ENCODE measurements at places on chromosomes 5 and 9.

GRCh38 chr9:69085569-69086283 lies 50.2 kb downstream of the FXN start:
- DNase-seq: no peak

DNA sequence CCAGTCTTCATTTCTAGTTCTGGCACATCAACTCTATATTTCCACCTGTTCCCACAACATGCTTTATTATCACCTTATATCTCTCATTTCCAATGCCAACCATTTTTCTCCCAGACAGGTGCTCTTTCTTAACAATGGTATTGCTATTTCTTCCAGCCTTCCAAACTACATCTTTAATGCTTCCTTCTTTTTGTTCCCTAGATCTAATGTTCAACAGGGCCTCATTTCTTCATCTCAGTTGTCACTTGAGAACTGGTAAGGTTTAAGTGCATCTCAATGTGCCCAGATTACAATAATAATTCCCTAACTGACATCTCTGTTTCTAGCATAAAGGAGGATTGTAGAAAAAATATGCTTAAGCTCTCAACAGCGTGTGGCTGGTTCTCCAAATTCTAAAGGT lies 272.6 kb downstream of the COX7C start:
- no peak for DNase-seq

- DNase-seq: no peak
Observed at GRCh38 chr5:151249281-151249680, 3.7 kb upstream of the GM2A start.

GRCh38 chr5:124929000-124929399 lies 182.6 kb upstream of the ZNF608 start:
- DNase-seq: no peak

GRCh38 chr9:129665389-129665775 lies at the start of gene PRRX2:
Gene PRRX2 (plus strand): TSS chr9:129665647. CDS start chr9:129665868, 221 bp downstream.
- peak; percentile 7 for DNase-seq

- no peak for DNase-seq
Observed at GRCh38 chr9:91199739-91200497, 161.8 kb downstream of the AUH start.

GRCh38 chr5:67677422-67677970 lies 480.9 kb upstream of the CD180 start:
- DNase-seq: no peak

DNA sequence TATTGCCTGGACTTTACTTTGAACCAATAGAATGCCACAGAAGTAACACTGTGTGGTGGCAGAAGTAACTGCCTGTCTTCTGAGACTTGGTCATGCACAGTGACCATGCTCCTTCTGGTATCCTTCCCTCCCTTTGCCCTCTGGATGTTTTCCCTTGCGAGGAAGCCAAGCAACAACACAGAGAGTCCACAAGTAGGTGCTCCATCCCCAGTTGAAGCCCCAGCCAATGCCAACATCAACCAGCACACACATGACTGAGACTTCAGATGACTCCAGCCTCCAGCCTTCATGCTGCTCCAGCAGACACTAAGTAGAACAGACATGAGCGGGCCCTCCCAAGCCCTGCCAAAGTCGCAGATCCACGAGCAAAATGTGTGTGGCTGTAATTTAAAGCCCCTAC lies 129.6 kb downstream of the EPB41L4A start:
- no peak for DNase-seq

DNA sequence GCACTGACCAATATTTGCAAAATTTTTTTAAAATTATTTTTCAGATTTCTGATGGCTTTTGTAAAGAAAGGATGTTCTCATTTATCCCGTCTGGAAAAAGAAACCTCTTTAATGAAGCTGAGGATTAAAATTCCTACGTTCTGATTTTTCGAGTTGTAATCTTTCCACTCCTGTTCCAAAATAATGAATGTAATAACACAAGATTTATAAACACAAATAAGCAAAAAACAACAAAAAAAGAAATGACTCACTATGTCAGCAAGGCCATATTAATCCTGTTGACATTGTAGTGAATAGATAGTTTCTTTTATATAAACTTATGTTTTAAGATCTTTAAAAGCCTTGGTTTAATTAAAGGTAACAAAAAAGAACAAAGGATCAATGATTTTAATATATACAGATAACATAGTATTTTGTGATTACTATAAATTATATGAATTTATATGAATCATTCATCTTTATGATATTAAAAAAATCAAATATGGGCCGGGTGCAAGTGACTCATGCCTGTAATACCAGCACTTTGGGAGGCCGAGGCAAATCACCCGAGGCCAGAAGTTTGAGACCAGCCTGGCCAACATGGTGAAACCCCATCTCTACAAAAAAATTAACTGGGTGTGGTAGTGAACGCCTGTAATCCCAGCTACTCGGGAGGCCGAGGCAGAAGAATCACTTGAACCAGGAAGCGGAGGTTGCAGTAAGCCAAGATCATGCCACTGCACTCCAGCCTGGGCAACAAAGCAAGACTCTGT lies 336.6 kb upstream of the DAB2 start:
- DNase-seq: no peak

- DNase-seq: no peak
Observed at GRCh38 chr5:141811287-141812155, 66.7 kb downstream of the PCDH1 start.

- no peak for DNase-seq
Observed at GRCh38 chr5:87081016-87081415, 186.7 kb upstream of the RASA1 start.

GRCh38 chr9:90064248-90064647 lies 459.4 kb downstream of the GADD45G start:
- DNase-seq: no peak

GRCh38 chr5:62681117-62681850 lies 102.7 kb downstream of the LRRC70 start:
- no peak for DNase-seq

DNA sequence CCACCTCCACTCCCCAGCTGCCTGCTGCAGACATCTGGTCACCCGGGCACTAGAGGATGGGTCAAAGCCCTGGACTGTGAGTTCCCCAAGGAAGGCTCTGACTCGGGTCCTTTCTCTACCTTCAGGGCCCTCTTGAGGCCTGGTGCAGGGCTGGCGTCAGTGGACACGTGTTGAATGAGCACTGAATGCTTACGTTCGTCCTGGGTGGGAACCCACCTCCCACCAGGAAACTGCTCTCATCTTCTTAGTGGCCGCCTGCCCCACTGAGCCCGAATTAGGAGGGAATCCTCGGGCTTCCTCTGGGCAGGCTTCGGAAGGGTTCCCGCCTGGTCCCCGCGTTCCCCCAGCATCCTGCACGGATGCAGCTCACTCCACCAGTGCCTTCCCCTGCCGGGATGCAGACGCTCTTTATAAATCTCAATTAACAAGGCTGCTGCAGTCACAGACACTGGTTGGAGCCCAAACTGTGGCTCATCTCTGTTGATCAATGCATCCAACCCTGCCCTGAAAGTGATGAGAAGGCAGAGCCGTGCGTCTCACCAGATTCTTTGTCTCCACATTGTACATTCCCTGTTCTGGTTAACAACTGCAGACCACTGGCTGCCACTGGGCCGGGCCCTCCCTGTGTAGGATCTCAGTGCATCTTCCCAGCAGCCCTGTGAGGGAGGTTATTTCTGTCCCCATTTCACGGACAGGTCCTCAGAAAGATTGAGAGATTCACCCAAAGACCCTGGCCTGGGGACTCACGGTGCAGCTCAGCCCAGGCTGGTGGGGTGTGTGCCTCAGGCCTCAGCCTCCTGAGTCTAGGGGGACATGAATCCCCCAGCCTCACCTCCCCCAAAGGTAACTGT lies 168.8 kb downstream of the GAPVD1 start:
- DNase-seq: no peak

DNA sequence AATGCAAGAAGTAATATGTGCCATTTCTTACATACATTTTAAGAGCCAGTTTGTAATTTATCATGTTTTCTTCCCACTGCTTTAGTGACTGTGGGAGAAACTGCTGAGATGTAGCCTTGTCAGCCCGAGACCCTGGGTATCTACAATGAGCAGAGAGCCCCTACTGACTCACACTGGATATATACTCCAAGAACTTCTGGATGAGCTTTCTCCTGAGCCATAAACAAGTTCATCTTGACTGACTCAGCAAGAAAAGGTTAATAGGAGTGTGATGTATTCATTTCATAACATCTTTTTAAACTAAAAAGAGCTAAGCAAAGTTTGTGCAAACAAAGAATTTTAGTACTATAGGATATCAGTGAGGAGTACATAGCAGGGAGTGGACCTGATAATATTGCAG lies 182.5 kb downstream of the EDIL3 start:
- no peak for DNase-seq

- no peak for DNase-seq
Observed at GRCh38 chr5:149154650-149155049, 13.4 kb downstream of the ABLIM3 start.

GRCh38 chr9:131290036-131290766 lies 678 bp downstream of the PLPP7 start:
- no peak for DNase-seq

- no peak for DNase-seq
Observed at GRCh38 chr9:109310486-109310901, 10.4 kb downstream of the EPB41L4B start.

DNA sequence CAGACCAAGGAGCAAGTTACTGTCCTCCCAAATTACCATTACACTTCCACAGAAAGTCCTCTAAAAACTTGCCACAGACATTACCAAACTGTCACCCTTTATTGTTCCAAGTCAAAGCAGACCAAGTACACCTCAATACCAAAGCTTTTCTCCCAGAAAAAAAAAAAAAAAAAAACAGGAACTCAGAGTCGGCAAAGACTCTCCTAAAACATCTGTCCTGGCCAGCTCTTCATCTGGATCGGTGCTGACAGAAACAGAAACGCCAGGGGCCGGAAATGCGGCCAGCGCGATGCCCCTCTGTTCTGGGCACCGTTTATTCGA lies 718 bp downstream of the DEPDC1B start:
- DNase-seq: no peak

- DNase-seq: no peak
Observed at GRCh38 chr9:6214903-6215302, 704 bp upstream of the IL33 start.

- DNase-seq: no peak
Observed at GRCh38 chr9:132094314-132094791, 14.7 kb upstream of the MED27 start.

All from stimulated activated CD8-positive, alpha-beta memory T cell treated with anti-CD3 and anti-CD28 coated beads, Interleukin-4, amount 100 ng/mL, for 1 hour (primary cell).